ENCODE measurements at places on chromosomes 3 and 15.

GRCh38 chr3:81585056-81585455 lies 176.4 kb downstream of the GBE1 start:
- no peak for DNase-seq

- peak; percentile 47 for DNase-seq
These were observed 5.0 kb downstream of the GATA2 start for GRCh38 chr3:128487813-128488635.

- DNase-seq = no peak
These were observed 5.2 kb downstream of the GLCE start for GRCh38 chr15:69165637-69166025.

GRCh38 chr3:134313847-134314587 lies 60.2 kb downstream of the AMOTL2 start:
- DNase-seq = no peak

GRCh38 chr3:16066545-16066944 lies 107.9 kb upstream of the GALNT15 start:
- no peak for DNase-seq

- DNase-seq = peak; percentile 79
These were observed 27.8 kb upstream of the AZI2 start for GRCh38 chr3:28376424-28376823.

DNA sequence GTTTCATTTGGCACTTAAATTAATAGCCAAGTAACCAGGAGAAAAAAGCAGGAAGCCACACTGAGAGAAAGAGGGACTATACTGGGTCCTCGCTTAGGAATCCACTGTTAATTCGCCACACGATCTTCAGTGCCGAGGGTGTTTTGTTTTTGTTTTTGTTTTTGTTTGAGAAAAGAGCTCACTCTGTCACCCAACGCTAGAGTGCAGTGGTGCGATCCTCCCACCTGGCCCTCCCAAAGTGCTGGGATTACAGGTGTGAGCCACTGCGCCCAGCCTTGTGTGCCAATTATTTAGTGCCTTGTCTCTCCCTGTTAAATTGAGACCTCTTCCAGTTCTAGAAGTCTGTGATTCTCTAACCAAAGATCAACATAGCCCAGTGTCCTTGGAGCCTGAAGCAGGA lies 53.8 kb upstream of the TPM1 start:
- no peak for DNase-seq

GRCh38 chr15:78168608-78169007 lies 19.4 kb downstream of the IDH3A start:
- no peak for DNase-seq

GRCh38 chr3:23611737-23612295 lies 193.9 kb upstream of the UBE2E1 start:
- DNase-seq = peak; percentile 33

DNA sequence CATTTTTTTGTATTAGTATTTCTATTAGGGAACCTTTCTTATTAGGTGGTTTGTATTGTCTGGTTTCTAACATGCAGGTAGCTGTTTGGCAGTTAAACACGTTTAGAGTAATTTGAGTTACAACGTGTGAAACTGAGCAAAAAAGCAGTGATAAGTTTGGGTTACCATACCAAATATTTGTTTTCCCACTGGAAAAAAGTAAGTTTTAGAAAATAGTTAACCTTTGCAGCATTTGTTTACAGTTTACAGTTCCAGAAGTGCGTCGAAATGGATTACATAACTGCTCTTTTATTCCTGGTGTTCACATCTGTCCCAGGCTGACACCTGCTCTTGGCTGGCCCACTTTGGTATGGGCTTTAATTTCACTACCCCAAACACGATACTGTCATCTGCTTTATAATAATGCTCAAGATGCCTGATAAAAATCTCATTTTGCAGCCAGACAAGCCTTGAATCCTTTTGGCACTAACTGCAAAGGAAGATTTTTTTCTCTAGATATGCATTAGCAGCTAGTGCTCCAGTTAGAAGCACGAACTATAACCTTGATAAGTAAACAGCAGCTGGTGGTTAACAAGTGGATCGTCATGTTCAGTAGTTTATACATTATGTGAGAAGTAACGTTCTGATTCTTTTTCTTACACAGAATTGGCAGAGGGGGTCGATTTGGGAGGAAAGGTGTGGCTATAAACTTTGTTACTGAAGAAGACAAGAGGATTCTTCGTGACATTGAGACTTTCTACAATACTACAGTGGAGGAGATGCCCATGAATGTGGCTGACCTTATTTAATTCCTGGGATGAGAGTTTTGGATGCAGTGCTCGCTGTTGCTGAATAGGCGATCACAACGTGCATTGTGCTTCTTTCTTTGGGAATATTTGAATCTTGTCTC lies 5.3 kb downstream of the EIF4A2 start:
- DNase-seq = no peak

- no peak for DNase-seq
These were observed 18.8 kb upstream of the SSUH2 start for GRCh38 chr3:8663177-8664061.

DNA sequence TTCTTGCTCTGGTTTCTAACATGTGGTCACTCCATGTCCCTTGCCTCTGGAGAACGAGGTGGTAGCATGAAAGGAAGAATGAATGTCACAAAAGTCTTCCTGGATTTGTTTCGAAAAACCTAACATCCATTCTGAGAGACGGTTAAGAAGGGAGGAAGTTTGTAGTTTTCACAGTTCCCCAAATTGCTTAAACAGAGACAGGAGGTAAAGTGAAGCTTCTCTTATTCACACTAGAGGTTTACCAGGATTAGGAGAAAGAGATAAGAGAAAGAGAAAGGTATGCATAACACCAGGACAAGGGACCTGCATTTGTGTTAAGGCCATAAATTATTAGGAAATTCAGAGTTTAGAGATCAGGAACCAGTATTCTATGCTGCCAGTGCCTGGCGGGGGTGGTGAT lies 228.1 kb downstream of the CPNE4 start:
- no peak for DNase-seq

DNA sequence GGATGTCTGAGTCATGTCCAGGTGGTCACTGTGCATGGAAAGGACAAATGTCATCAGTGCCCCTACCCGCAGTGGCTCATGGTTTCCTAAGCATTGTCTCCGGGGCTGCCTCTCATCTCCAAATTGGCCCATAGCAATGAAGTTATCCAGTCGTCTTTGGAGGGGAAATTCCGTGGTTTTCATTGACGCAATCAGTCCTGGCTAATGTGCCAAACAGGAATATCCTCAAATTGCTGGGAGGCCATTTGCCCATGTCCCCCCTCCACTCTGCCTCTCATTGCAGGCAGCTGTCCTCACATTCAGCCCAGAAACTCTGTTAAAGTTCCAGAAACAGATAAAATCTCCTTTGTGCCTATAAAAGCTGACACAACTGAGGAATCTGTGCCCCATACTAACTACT lies 81.6 kb downstream of the MCTP2 start:
- DNase-seq = no peak

Measured in skeletal muscle cell (primary cell).